ENCODE measurements at places on chromosomes 5 and 9.

DNA sequence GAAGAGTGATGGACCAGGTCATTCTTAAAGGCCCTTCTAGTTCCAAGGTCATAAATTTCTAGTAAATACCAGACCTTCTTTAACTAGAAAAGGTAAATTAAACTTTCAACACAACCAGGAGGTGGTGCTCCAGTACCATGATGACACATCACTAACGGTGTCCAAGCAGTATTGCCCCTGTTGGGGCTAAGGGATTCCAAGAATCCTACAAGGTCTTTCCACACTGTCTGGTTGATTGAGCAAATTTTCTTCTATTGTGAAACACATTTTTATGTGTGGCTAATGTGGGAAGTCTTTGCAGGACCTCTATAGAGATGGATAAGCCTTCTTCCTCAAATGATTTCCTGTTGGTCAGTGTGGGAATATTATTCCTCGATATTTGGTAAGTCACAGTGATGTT lies 459.6 kb upstream of the PAPPA start:
- H3K4me1 ChIP-seq, result no peaks in the 10 kb centered on the region
- H3K4me3 ChIP-seq, result no peak overlapping the region
- DNase-seq, result no peak
- no peaks in the 10 kb centered on the region for H3K27me3 ChIP-seq
- no peak overlapping the region for H3K27ac ChIP-seq

DNA sequence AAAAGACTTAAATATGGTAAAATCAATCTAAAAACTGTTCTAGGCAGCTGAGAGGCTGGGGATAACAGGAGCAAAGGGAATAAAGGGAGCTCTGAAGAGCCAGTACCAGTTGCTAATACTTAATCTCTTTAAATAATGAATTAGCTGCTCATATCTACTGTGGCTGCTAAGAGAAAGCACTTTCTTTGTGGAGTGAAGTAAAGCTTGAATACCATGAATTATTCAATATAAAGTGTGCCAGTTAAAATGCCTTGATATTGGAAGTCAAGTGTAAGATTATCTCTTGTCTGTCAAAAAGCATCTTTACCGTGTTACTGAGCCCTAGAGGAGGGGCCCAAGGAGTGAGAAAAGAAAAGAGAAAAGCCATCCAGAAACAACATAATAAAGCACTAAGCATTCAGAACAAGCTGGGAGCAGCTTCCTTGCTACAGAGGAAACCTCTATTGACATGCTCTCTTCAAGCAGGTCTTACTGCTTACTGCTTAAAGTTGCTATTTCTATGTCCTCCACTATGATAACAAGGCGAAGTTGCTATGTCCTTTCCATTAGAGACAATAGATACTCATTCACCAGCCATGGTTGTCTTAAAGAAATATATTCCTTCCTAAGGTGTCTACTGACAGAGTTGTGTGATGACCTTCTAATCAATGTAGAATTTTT lies 297.4 kb downstream of the CETN3 start:
- H3K27ac ChIP-seq, result no peak overlapping the region
- H3K36me3 ChIP-seq, result no peaks in the 10 kb centered on the region
- no peak overlapping the region for H3K4me3 ChIP-seq
- no peaks in the 10 kb centered on the region for H3K4me1 ChIP-seq

- no peak overlapping the region for H3K4me3 ChIP-seq
- H3K4me1 ChIP-seq, result no peaks in the 10 kb centered on the region
- H3K27ac ChIP-seq, result no peak overlapping the region
- H3K27me3 ChIP-seq, result no peaks in the 10 kb centered on the region
- DNase-seq, result no peak
Measured at GRCh38 chr5:54845567-54845941, 139.8 kb downstream of the ESM1 start.

DNA sequence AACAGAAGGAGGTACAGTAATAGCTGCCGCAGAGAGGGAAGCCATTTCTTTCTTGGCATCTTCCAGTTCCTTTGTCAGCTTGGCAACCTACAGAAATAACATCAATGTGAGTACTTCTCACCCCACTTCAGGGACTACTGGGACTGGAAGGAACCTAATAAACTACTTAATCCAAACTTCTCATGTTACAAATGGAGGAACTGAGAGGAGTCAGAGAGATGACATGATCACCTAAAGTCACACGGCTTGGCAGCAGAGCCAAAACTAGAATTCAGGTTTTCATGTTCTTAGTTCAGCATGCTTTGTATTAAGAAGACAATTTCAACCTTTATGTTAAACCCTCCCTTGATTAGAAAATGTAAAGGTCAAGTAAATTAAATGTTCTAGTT lies 44.7 kb downstream of the DIAPH1 start:
- no peak overlapping the region for H3K4me3 ChIP-seq
- H3K27me3 ChIP-seq, result no peaks in the 10 kb centered on the region
- no peaks in the 10 kb centered on the region for H3K4me1 ChIP-seq
- no peak for DNase-seq
- H3K27ac ChIP-seq, result no peak overlapping the region

DNA sequence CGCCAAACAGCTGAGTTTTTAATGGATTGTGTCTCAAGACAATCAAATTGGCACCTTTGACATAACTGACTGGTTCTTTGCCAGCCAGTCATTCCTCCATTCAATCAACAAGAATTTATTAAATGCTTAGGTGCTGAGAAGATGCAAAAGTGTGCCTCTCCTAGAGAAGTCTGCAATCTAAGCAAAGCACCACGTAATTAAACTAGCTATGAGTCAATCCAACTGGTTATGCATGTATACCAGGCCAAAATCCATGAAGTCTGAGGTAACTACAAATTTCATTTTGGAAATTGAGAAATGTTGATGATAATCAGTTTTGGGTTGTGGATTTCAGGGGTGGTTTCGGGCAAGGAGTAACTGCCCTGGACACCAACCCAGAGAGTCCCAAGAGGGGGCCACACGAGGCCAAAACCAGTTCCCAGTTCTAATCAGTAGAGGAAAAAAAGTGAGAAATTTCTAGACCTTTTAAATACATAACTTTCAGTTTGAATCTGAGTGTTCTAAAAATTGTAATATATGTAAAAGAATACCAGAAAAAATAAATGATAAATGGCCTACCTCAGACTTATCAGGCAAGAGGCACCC lies 92.6 kb downstream of the EFNA5 start:
- no peak overlapping the region for H3K27ac ChIP-seq
- H3K4me1 ChIP-seq, result peaks cover 20% of the 10 kb centered on the region
- no peaks in the 10 kb centered on the region for H3K36me3 ChIP-seq
- no peaks in the 10 kb centered on the region for H3K27me3 ChIP-seq

DNA sequence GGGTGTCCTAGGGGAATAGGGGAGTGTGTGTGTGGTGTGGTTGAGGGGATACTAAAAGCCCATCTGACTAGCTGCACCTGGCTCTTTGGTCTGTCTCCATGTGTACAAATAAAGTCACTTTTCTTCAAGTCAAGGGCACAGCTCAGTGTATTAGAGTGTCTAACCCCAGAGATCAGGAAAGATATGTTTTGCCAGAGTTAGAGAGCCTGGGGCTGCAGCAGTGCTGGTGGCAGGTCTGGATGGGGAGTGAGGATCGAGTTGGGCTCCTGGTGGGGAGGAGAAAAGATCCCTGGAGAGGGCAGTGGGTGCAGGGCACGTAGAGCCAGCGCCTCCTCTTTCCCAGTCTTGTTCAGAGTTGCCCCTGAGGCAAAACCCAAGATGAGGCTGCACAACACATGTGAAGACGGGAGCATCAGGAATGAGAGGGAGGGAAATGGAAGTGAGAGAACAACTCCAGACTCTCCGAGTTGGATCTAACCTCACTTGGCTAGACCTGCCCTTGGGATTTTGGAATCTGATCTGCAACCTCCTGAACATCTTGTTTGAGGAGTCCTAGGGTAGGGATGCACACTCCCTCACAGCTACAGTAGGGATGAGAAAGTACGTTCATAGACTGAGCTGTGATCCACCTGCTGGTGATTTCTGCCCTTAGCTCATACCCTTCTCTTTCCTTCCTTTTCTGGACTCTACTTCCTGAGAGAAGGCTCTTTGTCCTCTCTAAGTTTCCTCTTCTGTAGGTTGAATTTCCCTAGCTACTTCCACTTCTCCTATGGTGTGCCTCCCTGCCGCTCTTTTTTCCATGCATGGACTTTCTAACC lies 309.9 kb downstream of the ZSWIM6 start:
- H3K36me3 ChIP-seq, result no peaks in the 10 kb centered on the region
- no peak overlapping the region for H3K27ac ChIP-seq
- DNase-seq, result no peak
- no peak overlapping the region for H3K4me3 ChIP-seq
- H3K4me1 ChIP-seq, result no peaks in the 10 kb centered on the region

GRCh38 chr5:13189532-13189931 lies 755.0 kb downstream of the DNAH5 start:
- H3K4me1 ChIP-seq, result no peaks in the 10 kb centered on the region
- no peak for DNase-seq
- no peaks in the 10 kb centered on the region for H3K36me3 ChIP-seq

- H3K27ac ChIP-seq, result no peak overlapping the region
- no peaks in the 10 kb centered on the region for H3K4me1 ChIP-seq
- peaks cover 17% of the 10 kb centered on the region for H3K36me3 ChIP-seq
- no peak for DNase-seq
- H3K27me3 ChIP-seq, result no peaks in the 10 kb centered on the region
Measured at GRCh38 chr9:33959725-33960124, 89.0 kb downstream of the UBAP2 start.

DNA sequence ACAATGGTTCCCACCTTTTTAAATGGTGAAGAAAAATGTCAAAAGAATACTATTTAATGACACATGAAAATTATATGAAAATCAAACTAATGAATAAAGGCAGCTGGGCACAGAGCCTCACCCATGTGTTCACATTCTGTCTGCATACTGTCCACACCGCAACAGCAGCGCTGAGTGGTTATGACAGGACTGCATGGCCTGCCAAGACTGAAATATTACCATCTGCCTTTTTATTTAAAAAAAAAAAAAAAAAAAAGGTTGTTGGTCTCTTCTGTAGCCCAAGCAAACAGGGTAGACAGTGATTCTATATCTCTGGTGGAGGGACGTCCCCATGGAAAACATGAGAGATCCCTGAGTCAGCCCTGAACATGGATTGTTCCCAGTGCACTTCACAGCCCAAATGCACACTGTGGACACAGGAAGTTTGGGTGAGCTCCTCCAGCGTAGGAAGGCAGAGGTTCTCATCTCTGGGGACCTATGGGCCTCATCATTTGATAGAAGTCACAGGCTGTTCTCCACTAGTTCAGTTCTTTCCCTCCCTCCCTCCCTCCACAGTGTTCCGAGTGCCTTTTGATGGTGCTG lies 44.9 kb upstream of the SHC3 start:
- H3K27ac ChIP-seq, result no peak overlapping the region
- H3K27me3 ChIP-seq, result no peaks in the 10 kb centered on the region
- no peak for DNase-seq
- H3K36me3 ChIP-seq, result no peaks in the 10 kb centered on the region
- H3K4me1 ChIP-seq, result 0 out of 2 replicates have a peak, but pooled peaks cover 12% of the 10 kb centered on the region
- H3K4me3 ChIP-seq, result no peak overlapping the region

DNA sequence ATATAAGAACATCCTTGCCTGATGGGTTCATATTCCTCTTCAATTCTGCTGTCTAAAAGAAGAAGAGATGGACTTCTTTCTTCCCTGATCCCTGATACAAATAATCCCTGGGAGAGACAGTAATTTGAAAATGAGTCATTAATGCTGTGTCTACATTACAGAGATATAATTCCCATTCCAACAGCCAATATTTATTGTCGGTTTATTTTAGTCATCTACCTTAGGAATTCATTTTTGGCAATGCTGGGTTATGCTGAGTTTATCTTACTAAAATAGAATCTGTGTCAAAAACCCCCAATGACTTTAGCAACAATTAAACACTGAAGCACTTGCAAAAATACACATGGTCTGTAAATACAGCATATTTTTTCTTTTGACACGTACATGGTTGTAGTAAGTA lies 23.9 kb downstream of the ZNF474 start:
- no peaks in the 10 kb centered on the region for H3K36me3 ChIP-seq
- DNase-seq, result no peak
- H3K4me3 ChIP-seq, result no peak overlapping the region
- no peaks in the 10 kb centered on the region for H3K27me3 ChIP-seq
- H3K4me1 ChIP-seq, result no peaks in the 10 kb centered on the region

GRCh38 chr9:115267790-115268189 lies 149.8 kb upstream of the TNC start:
- no peaks in the 10 kb centered on the region for H3K36me3 ChIP-seq
- DNase-seq, result no peak
- H3K27ac ChIP-seq, result no peak overlapping the region
- no peaks in the 10 kb centered on the region for H3K4me1 ChIP-seq
- H3K27me3 ChIP-seq, result no peaks in the 10 kb centered on the region
- no peak overlapping the region for H3K4me3 ChIP-seq

DNA sequence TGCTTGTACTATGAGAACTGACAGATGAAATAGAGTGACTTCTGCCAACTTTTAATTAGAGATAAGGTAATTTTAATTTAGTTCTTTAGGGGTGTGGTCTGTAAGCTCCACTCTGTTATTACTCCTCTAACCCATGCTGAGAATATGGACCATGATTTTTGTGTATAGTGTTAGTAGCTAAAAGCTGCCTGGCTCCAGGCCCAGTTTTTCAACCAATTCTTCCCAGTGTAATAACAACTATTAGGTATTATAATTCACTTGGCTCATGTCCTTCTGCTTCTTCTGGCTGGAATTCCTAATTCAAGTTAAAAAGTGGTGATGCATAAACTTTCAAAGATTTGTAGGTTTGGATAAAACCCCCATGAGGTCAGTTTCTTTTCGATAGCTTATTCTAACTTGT lies 216.3 kb downstream of the ISL1 start:
- H3K27ac ChIP-seq, result no peak overlapping the region
- no peaks in the 10 kb centered on the region for H3K4me1 ChIP-seq
- no peaks in the 10 kb centered on the region for H3K36me3 ChIP-seq
- H3K27me3 ChIP-seq, result no peaks in the 10 kb centered on the region

GRCh38 chr5:32420506-32420905 lies 24.0 kb downstream of the ZFR start:
- DNase-seq, result no peak
- no peaks in the 10 kb centered on the region for H3K4me1 ChIP-seq
- no peak overlapping the region for H3K4me3 ChIP-seq
- no peak overlapping the region for H3K27ac ChIP-seq
- no peaks in the 10 kb centered on the region for H3K27me3 ChIP-seq
- peaks cover 28% of the 10 kb centered on the region for H3K36me3 ChIP-seq

GRCh38 chr5:132026516-132027008 lies 15.1 kb upstream of the ACSL6 start:
- no peak overlapping the region for H3K4me3 ChIP-seq
- DNase-seq, result no peak
- no peaks in the 10 kb centered on the region for H3K4me1 ChIP-seq
- H3K27me3 ChIP-seq, result no peaks in the 10 kb centered on the region
- no peaks in the 10 kb centered on the region for H3K36me3 ChIP-seq

DNA sequence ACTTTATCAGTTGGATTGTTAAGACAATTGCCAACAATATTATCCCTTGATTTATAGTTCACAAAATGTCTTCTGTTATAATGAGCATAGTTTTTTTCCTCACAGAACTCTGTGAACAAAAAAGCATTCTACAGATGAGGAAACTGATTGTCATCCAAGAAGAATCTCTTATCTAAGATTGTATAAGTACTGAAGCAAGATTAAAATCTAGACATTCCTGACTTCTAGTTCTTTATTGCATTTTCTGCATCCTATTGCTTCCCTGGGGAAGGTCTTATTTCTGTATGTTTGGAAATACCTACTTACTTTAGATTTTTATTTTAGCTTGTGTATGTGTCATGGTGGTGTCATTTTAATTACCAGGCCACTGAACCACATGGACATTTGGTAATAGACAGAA lies 884.9 kb upstream of the WWC1 start:
- H3K4me3 ChIP-seq, result no peak overlapping the region
- H3K36me3 ChIP-seq, result no peaks in the 10 kb centered on the region
- H3K27ac ChIP-seq, result no peak overlapping the region
- DNase-seq, result no peak
- no peaks in the 10 kb centered on the region for H3K4me1 ChIP-seq

Data from H1 (cell line).